Stimulated activated CD4-positive, alpha-beta T cell treated with anti-CD3 and anti-CD28 coated beads, Interleukin-12 subunit alpha, Interleukin-12 subunit beta, amount 100 ng/mL, for 4 hours (primary cell): ENCODE measurements at places on chromosomes 1 and 21.

DNA sequence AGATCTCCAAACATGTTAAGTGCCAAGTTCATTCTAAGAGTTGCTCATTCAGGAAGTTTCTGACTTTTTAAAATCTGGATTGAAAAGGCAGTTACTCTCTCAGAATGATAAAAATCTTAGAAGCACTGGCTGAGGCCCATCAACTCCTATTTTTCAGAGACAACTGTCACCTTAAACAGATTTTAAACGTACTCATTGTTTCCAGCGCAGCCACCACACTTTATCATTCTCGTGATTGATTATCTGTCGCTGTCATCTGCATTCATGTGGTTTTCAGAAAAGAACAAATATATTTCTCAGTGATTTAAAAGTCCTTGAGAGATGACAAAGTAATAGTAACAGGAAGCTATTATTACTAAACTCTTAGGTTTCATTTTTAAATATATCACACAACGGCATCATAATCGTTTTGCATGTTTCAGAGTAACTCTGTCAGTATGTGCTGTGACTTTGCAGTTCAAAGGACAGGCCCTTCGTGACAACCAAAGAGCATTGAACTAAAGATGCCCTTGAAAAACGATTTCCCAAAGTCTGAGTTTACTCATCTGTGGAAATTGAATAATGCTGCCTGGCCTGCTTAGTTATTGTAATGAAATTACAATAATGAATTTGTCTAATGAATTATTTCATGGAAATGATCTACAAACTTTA lies 14.9 kb upstream of the KCNK1 start:
- DNase-seq: no peak

GRCh38 chr21:24590261-24590660 lies 1017.0 kb downstream of the MRPL39 start:
- DNase-seq: no peak

DNA sequence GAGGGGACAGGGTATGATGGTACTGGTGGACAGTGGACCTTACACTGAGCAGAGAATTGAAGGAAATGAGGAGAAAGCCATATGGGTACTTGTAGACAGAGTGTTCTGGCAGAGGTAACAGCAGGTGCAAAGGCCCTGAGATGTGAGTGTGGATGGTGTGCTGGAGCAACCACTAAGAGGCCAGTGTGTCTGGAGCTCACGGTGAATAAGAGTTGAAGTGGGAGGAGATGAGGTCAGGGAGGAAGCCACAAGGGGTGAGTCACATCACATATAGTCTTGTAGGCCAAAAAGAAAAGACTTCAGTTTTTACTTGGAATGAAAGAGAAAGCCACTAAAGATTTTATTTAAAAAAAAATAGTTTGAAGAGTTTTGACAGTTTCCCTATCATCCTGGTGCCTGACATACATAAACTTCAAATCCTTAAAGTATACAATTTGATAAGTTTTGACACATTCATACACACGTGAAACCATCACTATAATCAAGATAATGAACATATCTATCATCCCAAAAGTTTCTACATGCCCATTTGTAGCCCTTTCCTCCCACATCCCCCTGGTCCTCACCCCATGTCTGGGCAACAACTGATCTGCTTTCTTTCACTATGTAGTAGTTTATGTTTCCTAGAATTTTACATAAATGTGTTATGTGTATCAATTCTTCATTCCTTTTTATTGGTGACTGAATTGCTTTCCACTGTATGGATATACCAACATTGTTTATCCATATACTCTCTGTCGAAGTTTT lies 148.4 kb downstream of the GPATCH2 start:
- DNase-seq: peak; percentile 24

DNA sequence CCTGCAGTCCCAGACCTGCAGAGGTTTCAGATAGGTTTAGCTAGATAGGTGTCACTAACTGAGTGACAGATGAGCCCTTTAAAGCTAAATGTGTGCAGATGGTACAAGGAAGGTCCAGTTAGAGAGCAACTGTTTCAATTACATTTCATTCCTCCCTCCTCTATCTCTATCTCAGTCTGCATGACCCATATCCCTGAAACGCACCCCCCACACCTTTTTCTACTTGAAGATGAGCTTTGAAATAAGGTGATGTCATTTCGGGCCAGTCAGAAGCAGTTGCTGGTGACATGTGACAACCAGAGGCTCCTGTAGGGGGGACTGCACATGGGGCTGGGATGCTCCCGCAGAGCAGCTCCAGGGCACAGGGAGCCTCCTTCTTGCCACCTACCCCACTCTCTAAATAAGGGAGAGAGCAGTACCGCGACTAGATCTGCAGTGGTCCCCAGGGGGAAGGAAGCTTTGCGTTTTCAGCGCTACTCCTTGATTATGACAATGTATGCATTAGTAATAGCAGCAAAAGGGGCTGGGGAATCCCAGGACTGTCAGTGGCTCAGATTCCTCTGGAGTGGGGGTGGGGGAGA lies 4.3 kb downstream of the ATP8B2 start:
- no peak for DNase-seq

- no peak for DNase-seq
Measured at GRCh38 chr1:180230416-180230790, 339 bp downstream of the LHX4 start.

GRCh38 chr1:52814465-52814864 lies 28.1 kb upstream of the ZYG11A start:
- no peak for DNase-seq

DNA sequence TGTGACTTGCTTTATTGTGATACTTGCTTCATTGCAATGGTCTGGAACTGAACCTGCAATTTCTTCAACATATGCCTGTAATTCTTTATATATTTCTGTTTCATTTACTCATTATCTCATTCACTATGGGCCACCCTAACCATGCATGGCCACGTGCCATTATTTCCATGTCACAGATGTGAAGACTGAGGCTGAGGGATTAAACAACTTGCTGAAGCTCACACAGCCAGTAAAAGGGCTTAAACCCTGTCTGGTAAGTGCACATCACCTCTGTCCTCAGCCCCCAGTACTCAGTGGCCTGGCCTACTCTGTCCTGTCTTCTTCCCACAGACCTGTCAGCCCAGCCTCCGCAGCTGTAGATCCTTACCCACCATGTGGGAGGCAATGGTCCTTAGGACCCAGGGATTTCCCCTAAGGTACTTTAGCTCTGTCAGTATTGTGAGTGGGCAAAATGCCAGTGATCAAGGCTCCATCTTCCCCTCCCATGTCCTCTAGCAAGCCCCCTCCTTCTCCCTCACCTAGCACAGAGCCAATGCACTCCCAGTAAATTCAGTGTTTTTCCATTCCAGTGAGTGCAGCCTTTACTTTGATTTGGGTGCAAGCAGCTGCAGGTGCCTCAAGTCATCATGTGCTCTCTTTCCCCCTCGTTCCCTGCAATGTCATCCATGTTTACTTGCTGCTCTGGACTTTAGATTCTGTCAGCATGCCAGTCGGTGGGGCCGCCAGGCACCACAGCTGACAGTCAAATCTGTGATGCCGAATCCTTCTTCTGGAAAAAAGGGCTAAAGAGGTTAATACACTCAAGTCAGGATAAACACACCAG lies 228.2 kb upstream of the PROX1 start:
- no peak for DNase-seq

GRCh38 chr1:187977298-187977697 lies 1148.5 kb downstream of the PLA2G4A start:
- no peak for DNase-seq

DNA sequence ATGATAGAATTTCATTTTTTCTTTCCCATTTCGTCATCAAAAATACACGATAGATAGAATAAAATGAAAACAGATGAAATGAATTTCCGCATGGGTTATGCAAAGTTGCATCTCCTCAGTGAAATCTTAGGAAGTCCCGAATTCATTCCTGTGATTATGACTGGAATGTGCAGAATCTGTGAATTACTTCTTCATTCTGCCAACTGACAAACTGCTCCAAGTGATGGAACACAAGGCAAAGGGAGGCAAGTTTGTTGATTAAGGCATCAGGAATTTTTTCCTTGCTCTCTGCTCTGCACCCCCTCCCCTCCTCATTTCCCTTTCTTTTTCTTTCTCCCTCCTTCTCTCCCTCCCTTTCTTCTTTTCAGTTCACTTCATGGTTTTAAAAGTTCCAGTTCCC lies 37.0 kb upstream of the ADGRL4 start:
- DNase-seq: no peak

DNA sequence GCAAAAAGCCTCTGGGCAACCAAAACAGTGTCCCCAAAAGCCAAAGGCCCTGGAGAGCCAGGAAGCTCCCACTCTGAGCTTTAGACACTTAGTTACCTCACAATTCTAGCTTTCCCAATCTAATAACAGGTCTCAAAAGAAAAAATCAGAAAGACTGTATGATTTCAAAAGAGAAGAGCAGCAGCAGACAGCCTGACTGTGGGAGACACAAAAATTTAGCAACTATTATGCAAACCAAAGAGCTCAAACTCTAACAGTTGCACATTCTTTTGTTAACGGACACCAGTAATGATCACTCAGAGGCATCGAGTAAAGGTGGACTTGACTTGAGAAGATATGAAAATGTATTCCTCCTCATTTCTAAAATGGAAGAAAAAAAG lies 160.1 kb downstream of the SLC45A1 start:
- DNase-seq: no peak

DNA sequence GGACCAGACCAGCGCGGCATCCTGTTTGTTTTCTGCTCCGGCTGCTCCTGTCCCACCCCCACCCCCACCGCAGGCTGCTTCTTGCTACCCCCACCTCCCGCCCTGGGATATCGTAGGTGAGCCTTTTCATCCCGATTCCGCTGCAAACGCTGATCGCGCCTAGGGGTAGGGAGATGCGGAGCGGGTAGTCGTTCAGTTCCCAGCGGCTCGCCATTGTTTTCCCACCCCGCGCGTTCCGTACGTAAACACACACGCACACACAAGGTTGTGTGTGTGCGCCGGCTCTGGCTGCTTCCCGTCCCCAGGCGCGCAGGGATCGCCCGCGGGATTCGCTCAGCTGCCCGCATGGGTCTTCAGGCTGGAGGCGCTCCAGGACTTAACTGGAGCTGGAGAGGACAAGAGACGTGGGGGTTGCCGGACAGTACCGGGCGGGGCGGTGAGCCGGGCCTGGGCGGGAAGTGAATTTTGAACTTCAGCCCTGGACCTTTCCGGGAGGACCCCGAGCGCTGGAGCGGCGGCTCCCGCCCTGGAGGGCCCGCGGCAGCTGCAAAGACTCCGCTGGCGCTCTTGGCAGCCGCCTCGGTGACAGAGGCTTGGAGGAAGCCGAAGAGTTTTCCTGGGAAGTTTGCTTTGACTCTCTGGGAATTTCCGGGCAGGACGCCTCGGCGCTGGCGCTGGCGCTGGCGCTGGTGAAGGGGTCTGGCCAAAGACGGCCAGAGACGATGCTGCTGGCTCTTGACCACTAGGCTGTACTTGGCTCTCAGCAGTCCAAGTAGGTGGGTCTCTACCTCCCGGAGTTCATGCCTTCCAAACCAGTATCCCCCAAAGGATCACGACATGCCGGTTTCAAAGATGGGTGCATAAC lies 1.6 kb downstream of the SOX13 start:
- DNase-seq: no peak

GRCh38 chr1:22255341-22256212 lies 112.7 kb upstream of the WNT4 start:
- DNase-seq: no peak

GRCh38 chr1:41502912-41503311 lies 18.4 kb upstream of the EDN2 start:
- DNase-seq: no peak

GRCh38 chr1:17372955-17373354 lies 959 bp downstream of the PADI6 start:
- no peak for DNase-seq

GRCh38 chr1:31396633-31397351 lies 16.2 kb upstream of the SERINC2 start:
- DNase-seq: no peak

- DNase-seq: no peak
Measured at GRCh38 chr1:51715369-51715768, 98.5 kb downstream of the OSBPL9 start.

DNA sequence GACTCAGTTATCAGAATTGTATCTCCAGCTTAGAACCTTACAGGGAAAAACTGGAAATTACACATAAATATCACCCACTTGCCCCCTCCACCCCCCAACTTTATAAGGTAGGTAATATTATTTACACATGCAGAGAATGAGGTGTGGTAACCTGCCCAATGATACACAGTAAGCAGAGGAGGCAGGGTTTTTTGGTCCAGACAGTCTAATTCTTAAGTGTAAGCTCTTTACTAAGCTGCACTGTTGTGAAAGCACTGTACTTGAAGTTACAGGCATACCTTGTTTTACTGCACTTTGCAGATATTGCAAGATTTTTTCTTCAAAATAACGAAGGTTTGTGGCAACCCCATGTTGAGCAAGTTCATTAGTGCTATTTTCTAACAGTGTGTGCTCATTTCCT lies 24.8 kb upstream of the MYOCOS start:
- no peak for DNase-seq

- no peak for DNase-seq
Measured at GRCh38 chr21:43027846-43028731, 47.5 kb downstream of the CBS start.

DNA sequence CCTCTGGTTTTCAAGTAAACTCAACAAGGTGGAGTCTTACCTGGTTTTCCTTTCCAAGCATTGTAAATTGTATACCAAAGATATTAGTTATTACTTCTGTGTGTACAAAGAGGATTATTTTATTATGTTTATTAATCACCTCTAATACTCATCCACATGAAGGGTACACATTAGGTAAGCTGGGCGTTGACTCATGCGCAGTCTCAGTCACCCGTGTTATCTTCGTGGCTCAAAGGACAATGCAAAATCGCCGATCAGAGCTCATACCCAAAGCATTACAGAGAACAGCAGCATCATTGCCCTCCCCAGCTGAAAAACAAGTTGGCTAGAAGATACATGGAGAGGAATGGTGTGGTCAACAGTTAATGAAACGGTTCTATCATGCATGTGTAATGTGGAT lies 148.7 kb downstream of the NR5A2 start:
- no peak for DNase-seq

GRCh38 chr21:31928656-31929055 lies 55.8 kb downstream of the HUNK start:
- DNase-seq: no peak

- DNase-seq: no peak
Measured at GRCh38 chr1:233245191-233245765, 50.2 kb downstream of the PCNX2 start.

- DNase-seq: no peak
Measured at GRCh38 chr21:45969921-45970673, 11.5 kb upstream of the COL6A1 start.

GRCh38 chr1:87684713-87685205 lies 356.1 kb downstream of the LMO4 start:
- DNase-seq: no peak

GRCh38 chr1:198734323-198735008 lies 95.6 kb downstream of the PTPRC start:
- DNase-seq: no peak

- no peak for DNase-seq
Measured at GRCh38 chr1:30263888-30264671, 459.3 kb downstream of the MATN1 start.
